SK-N-DZ (cell line): ENCODE measurements at places on chromosomes 6 and 20.

- DNase-seq = no peak
These were observed 16.1 kb downstream of the ZC2HC1B start for GRCh38 chr6:143880412-143880811.

DNA sequence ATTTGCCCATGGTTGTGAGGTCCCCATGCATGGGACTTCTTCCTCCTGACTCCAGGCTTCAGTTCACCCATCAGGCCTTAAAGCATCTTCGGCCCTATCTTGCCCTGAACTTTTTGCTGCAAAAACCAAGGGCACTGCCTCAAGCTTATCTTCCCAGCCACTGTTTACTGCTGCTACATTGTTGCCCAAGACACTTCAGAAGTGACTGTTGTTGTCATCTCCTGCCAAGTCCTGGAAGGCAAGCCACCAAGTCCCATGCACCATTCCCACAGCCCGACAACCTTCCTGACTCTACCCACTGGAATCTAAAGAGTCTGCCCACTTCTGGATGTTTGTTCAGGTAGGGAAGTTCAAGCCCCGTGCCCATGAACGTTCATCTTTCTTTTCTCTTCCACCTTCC, 12.4 kb downstream of the BANF2 start:
- DNase-seq = no peak

DNA sequence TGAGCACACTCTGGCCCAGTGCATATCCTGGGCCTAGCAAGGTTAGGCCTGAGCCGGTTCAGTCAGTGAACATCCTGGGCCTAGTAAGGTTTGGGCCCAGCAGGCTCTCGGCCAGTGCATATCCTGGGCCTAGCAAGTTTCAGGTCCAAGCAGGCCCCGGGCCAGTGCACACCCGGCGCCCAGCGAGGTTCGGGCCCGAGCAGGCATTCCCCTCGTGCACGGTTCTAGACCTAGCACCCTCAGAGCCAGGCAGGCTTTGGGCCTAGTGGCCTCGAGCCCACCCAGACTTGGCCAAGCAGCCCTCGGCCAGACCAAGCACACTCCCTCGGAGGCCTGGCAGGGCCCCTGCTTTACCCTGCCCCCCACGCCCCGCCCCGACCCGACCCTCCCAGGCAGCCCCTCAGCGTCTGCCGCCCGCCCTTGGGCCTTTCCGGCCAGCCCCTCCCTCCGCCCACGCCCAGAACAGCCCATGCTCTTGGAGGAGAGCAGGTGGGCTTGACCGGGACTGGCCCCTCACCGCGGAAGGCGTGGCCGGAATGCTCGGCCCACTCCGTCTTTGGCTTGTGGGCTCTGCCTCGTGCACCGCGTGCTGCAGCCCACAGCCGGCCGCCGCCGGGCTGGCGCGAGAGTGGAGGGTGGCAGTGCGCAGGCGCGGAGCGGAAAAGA, at the start of gene CTCFL:
Gene CTCFL, minus strand, starts transcription at position 630 of the 666 bp plus-strand sequence. CDS start 935 bp downstream, outside the sequence.
- DNase-seq = no peak

DNA sequence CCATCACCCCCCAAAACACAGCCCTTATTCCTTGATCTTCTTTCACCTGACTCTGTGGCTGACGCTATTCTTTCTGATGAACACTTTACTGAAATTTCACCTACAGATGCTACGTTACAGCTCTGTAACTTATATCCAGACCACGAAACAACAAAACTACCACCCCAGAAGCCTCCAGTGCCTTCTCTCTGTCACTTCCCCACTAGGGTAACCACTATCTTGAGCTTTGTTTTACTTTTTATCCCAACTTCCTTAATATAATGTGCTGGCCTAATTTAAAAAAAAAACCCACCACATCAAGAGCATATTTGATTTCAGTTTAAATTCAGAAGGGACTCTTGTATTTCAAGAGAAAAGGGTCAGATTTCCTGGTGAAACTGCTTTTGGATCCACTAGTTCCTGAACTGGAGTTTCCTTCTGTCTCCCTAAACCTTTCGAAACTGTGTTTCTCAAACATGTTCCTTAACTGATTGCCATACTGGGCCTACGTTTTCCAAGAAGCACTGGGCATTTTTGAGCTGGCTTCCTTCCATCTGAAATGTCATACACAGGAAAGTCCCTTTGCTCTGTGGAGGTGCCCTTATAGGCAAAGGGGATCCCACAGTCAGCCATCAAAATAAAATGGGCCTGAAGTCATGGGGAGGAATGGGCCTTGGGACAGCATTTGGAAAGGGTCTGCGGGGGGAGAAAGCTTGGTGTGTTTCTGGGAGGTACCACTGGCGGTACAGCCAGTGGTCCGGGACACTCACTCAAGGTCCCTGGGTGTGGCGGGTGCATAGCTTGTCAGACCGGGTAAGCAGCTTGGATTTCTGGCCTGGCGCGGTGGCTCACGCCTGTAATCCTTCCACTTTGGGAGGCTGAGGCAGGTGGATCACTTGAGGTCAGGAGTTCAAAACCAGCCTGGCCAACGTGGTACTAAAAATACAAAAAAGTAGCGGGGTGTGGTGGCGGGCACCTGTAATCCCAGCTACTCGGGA, 25.8 kb upstream of the RTF2 start:
- DNase-seq = no peak

DNA sequence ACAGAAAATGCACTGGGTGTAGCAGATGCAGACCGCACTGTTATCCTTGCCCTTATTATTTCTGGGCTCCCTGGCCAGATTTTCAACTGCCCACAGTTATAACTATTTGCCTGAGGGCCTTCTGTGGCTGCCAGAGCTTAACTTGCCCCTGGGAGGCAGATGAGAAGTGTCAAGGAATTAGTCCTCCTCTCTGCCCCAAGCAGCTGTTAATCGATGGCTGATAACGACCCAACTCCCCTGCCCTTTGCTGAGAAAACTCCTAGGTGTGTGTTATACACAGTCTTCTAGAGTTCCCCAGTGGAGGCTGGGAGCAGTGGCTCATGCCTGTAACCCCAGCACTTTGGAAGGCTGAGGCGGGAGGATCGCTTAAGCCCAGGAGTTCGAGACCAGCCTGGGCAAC, 44.4 kb upstream of the SHLD1 start:
- no peak for DNase-seq
